ENCODE measurements at places on chromosomes 7 and 10.

DNA sequence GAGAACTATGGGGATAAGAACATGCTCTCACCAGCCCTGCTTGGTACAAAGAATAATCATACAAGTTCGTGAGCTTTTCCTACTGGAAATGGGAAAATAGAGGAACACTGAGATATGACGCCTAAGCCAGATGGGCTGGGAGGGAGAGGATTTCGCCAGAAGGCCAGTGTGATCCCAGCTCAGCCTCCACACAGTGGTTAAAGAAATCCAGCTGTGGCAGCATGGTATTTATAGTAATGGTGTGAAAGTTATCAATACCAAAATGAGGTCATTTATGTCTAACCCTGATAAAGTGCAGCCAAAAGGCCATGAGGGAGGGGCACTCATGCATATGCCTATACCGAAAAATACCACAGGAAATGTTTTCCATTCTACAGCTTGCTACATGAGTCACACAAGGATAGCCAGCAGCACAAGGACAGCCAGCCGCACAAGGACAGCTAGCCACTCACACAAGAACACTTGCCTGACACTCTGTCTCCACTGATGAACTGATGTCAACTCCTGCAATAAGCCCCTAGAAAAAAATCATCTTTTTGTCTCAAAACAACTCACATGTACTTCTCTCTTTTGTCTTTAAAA, 49.4 kb downstream of the FRMPD2 start:
- DNase-seq = no peak

DNA sequence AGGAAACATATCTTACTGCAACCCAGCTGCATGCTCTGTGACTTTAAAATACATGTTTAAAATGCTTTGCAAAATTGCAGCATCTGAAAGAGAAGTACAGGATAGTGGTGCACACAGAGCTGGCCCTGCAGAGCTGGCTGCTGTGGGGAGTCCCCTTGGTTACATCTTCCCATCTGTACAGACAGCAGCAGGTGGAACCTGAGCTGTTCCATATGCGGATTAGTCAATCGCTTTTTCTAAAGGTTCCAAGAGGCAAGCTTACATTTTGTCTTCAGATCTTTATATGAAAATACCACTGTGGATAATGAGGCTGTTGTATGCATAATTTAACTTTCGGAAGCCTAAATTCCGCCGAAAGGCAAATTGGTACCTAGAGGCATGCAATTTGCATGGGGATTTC, 444.1 kb downstream of the NRG3 start:
- no peak for DNase-seq

GRCh38 chr7:16883918-16884317, 2.1 kb upstream of the AGR3 start:
- DNase-seq = no peak

- DNase-seq = peak; percentile 54
Observed at GRCh38 chr7:2567679-2568278, 9.0 kb downstream of the IQCE start.

DNA sequence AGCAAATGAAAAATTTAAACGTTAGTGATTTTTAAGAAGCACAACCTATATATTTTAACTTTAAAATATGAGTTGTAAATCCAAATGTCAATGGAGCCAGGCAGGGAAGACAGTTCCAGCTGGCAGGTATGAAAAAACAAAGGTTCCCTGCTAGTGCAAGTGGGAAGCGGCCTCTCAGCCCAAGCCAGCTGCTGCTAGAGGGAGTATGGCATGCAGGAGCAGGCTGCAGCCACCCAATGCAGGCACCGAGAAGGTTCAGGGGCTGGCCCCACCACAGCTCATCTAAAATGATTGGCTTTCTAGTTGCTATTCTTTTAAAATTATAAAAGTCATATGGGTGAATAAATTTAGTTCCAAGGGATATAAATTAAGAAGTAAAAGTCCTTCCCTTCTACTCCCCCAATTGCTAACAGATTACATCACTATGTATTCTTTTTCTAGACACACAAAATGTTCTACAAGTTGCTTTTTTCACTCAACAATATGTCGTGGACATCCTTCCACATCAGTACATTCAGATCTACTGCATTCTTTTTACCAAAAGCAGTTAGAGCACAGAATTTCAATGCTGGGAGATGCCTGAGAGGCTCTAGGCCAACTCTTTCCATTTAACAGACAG, 69.3 kb downstream of the SGMS1 start:
- DNase-seq = no peak

GRCh38 chr7:40646717-40647116, 511.9 kb downstream of the SUGCT start:
- DNase-seq = no peak

- no peak for DNase-seq
Observed at GRCh38 chr7:106110885-106111654, 1.0 kb downstream of the SYPL1 start.

DNA sequence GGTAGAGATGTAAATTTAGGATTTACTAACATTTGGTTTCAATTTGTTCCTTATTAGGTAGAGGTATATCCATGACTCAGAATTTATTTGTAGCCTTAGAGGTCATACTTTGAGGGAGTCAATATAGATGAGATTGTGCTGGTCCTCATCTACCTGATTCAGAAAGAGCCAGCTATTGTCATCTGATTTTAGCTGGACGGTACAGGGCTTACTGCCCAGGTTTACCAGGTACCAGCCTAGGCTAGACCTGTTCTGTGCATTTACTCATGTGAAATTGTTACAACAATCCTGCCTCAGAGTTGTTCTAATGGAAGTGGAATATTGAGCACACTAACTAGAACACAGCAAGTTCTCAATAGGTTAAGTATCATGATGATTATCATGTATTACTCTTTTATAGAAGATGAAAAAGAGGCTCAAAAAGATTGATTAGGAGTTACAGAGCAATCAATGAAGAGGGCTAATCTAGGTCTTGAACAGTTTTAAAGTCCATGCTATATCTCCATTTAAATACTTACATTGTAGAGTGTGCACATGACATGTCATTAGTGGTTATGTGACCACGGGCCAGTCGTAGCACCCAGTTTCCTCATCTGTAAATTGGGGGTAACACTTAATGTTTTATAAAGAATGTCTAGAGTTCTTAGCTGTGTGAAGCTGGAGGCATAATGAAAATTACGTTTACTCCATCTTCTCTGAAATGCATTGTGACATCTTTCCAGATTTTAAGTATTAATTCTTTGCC, 42.1 kb downstream of the TRIM24 start:
- no peak for DNase-seq

DNA sequence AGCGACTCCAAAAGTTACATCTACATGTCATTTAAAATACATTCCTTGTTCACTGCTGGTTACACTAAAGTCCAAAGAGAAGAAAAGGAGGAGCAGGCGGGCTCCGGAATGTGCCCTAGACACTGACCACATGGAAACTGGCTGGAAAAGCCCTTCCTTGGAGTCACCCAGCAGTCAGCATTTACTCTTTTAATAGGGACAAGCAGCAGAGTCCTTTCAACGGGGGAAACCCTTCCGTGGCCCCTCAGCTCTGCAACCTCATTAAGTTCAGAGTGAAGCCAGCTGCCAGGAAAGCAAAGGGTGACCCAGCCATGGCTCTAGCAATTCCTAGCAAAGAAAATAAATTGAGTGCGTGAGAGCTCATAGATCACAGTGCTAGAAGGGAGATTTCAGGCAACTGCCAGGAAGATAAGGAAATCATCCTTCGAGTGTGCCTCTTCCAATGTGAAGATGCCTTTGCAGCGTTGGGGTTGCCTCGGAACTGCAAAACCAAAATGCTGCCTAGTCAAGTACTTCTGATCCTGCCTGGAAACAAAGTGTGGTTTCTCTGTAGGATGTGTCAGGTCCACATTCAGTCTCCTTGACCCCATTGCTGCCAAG, 101.6 kb downstream of the SORBS1 start:
- no peak for DNase-seq

DNA sequence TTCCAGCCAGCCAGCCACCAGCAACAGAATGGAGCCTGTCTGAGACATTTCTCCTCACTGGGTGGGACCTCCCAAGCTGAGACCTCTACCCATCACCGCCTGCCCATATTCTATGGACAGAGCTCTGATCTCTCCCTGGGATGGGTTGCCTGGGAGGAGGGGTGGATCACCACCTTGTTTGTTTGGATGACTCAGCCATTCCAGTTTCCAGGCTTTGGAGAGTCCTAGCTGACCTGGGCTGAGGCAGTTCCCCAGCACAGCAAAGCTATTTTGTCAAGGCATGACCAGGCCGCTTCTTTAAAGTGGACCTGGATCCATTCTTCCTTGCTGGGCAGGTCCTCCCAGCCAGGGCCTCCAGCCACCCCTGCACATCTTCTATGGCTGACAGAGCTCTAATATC, 982.3 kb downstream of the DNAJB9 start:
- DNase-seq = no peak

DNA sequence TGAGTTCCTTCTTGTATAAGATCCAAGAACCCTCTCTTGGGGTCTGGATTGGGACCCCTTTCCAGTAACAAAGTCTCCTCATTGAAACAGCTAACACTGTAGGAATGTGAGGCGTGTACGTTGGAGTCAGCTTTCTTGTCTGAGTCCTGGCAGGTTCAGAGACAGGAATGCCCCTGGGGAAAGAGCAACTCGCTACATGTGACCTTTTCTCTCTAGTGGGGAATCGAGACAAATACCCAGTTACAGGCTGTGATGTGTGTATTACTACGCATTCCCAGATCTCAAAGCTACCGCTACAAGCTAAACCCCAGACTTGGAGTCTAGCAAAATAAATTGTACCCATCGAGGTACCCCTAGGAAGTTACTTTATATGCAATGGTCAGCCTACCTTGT, 85.6 kb upstream of the FRMD4A start:
- DNase-seq = no peak

DNA sequence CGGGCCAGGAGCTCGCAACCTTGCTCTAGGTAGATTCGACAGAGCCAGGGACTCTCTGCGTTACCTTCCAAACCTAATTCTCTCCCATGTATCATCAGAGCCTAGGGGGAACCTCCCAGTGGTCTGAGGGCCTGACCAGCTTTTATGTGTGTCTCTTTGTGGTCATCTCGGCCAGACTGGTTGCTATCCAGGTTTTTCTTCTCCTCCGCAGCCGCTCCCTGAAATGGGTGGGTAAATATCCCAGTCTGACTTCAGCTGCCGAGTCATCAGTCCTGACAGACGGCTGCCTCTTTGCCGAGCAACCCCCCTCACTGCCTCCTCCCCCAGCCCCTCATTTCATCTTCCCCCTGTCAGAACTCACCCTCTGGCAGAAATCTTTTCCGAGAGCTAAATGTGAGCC, 578.1 kb downstream of the LRMDA start:
- no peak for DNase-seq

DNA sequence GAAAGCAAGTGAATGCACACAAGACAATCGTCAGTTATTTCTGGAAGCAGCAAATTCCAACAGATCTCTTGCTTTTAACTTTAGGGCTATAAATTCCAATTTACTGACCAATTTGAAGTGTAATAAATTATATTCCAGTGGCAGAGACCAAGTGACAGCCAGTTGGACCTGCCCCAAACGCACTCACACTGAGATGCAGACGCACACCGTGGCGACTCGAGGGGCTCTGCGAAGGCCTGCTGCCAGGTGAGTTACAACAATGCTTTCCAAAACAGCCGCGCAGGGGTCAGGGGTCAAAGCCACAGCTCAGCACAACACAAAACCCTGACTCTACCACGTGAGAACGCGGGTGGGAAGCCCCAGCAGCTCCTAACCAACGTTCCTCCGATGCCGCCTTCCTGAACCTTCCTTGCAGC, 97.4 kb downstream of the ZRANB1 start:
- DNase-seq = no peak

GRCh38 chr10:121324678-121325213, 273.5 kb downstream of the FGFR2 start:
- DNase-seq = no peak

All from hepatic stellate cell (primary cell).